T follicular helper cell (primary cell): ENCODE measurements at places on chromosomes 3 and 15.

DNA sequence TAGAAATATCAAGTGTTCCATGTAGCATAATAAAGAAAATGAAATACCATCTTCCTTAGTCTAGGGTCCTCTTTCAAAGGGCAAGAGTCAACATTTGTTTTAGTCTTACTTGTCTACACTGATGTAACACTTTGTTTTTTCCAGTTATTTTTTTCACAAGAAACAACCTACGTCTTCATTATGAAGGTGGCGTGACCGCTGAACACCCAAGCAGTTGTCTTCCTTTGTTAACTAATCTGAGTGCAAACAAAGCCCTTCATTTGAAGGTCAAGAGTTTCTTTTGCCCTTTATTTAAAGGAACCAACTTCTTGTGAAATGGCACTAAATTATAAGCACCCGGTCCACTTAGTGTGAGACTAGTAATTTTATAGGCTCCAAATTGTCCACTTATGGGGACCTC, 73.2 kb downstream of the CD47 start:
- DNase-seq: no peak

DNA sequence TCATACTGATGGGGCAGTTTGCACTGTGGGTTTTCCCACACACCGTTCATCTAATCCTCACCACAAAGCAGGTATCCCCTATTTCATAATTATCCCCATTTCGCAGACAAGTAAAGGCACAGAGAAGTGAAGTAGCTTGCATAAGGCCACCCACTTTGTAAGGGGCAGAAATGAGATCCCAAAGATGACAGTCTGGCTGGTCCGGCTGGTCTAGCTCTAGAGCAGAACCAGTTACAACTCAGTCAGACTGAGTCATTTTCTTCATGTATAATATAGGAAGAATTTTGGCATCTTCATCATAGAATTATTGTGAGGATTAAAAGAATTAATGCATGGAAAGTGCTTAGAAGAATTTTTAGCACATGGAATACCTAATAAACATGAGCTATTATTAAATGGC, 10.6 kb downstream of the RBP1 start:
- DNase-seq: no peak

DNA sequence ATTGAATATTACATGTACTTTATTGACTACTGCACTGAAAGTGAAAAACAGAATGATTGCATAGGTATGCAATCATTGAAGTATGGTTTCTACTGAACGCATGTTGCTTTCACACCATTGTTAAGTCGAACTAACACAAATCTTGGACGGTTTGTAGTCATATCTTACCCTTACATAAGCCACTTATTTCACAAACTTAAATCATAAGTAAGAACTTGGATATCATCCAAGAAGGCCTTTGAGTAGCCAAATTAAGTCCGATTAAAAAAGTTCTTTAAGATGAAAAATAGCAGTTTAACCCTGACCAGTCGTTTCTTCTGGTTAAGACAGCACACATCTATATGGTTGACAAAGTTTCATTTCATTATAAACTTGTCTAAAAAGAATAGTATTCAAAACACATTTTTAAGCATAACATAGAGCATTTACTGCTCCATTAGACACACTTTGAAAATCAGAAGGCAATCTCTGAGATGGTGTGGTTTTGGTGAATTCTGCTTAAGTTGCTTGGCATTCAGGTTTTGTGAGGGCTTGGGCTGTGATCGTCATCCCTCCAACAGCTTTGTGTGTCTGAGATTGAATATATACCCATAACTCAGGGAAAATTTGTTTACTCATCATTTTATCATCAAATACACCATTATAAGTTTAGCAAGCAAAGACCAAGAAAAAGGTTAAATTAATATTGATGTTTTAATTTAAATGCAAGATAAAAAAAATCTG, 92.2 kb downstream of the NFKBIZ start:
- DNase-seq: no peak

DNA sequence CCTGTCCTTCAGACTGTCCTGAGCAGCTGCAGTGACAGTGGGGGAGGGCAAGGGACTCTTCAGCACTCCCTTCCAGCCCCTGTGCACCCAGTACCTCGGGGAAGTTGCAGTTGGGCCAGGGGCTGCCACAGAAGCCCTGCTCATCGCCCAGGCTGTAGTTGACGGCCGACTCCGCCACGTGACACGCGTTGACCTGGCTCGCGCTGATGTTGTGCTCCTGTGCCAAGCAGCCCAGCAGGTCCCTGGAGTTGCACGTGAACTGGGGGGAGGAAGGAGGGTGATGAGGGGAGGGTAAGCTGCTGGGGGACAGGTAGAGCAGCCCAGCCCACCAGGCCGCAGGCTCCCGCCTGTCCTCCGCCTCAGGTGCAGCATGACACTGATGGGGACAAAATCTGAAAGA, 101.2 kb downstream of the SEC22A start:
- DNase-seq: no peak

GRCh38 chr3:146559388-146559787, 15.0 kb upstream of the PLSCR1 start:
- no peak for DNase-seq

DNA sequence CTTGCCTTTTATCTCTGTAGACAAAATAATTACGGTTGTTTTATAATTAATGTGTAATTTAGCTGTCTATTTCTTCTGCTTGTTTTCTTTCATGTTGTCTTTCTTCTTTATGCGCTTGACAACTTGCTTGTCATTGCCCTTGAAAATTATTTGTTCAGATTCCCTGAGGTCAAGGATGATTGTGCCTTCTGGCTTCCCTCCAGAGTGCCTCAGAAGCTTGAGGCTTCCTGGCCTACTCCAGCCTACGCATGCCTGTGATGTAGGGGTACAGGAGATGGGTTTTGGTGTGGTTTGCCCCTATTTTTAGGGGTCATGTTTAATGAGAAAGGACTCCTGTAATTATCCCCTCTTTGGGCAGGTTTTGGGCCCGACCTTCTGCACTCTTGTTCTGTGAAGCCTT, 231.5 kb downstream of the SV2B start:
- no peak for DNase-seq

- no peak for DNase-seq
Measured at GRCh38 chr3:98056035-98056434, 20.9 kb upstream of the GABRR3 start.

DNA sequence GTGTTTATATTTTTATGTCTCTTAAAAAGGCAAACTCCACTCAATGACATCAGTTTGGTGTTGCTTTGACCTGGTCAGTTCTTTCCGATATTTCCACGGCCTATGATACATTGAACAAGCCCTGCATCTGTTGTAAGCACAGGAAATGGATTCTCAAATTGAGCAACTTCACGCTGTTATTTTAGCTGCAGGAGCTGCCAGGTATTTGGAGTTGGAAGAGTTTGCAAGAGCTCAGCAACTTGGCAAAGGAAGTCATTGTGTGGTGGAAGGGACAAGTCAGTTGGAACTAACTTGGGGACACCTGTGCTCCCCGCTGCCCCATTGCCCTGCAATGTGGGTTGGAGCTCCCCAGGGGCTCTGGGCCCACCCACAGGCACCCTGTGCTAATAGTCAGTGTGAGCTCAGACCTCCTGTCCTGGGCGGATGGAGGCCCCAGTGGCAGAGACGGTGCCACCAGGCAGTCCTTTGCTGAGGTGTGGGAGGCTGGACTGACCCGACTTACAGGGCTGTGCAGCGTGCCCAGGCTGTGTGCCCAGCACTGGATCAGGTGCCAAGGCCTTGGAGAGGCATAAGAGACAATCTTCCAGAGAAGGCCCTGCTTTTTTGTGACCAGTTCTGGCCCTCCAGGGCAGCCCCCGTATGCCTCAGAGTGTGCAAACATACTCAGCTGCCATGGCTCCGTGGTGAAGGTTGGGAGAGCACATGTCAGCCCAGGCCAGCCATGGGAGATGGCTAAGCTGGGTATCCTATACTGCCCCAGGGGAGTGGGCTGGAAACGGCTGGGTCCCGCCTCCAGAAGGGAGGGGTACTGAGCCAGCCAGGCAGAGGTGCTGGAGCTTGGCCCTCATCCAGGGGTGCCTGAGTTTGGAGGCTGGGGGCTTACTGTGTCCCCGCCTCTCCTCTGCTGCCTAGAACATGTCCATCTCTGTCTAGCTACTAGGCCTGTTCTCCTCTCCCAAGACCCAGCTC, 43.5 kb downstream of the KY start:
- DNase-seq: no peak

- DNase-seq: no peak
Measured at GRCh38 chr15:91338766-91339165, 238.7 kb downstream of the SV2B start.

- DNase-seq: no peak
Measured at GRCh38 chr3:12454816-12455121, 29.5 kb upstream of the TSEN2 start.

GRCh38 chr3:56855856-56856512, 54.2 kb upstream of the ARHGEF3 start:
- DNase-seq: no peak

DNA sequence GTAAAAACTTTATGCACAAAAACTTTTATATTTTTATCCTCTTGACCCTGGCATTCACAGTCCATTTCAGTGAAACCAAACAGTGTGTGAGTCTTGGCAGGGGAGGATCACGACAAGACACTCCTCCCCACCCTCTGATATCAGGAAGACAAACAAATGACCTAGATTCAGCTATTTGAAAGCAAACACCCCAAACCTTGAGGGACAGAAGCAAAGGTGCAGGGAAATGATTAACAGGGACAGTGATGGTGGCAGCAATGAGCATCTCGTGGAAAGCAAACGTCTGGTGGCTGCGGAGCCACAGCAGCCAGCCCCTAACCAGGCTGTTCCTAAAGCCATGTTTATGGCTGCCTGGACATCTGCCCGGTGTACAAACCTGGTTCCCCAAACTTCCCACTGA, 52.1 kb downstream of the FSIP1 start:
- no peak for DNase-seq

- no peak for DNase-seq
Measured at GRCh38 chr3:128182656-128183055, 29.4 kb downstream of the EEFSEC start.

DNA sequence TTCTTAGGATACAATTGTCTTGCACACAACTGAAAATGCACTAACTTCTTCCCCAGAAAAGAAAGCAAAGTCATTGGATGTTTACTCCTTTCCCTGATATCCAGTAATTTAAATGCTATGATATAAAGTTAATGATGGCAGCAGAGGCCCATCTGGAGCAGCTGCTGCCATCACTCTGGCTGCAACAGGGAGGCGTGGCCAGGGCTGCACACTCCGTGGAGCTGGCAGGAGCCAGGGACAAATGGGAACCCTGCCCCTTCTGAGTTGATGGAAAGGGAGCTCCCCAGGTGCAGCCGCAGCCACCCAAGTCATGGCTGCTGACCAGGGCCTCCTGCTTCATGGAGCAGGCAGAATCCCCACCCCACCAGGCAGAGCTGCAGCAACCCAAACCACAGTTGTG, 72.6 kb upstream of the ALDH1A3 start:
- no peak for DNase-seq

GRCh38 chr3:87136066-87136596, 91.0 kb upstream of the CHMP2B start:
- DNase-seq: no peak

- no peak for DNase-seq
Measured at GRCh38 chr3:11480663-11481298, 162.9 kb downstream of the VGLL4 start.

DNA sequence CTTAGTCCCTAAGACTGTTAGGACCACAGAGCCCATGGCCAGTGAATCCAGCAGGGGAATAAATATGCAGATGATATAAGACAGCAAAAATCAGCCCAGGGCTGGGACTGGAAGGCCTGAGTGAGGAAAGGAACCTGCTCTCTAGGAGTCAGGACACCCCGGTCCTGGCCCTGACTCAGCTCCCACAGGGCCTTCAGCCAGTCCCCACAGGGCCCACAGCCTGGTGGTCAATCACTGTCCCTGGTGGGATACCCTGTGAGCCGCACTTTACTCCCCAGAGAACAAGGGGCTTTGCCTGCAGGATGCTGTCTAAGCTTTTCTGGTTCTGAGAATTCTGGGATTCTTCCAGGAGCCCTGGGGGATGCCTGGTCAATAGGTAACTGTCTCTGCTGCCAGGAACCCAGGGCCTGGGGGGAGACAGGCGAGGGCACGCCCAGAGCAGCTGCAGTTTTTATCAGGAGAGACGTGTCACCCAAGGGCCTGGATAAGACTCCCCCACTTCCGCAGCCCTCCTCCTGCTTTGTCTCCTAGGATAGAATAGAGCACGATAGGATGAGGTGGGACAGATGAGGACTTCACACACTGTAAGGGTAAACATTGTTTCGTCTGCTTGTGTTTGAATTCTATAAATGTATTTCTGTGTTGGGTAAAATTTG, 49.5 kb upstream of the MCF2L2 start:
- DNase-seq: no peak

GRCh38 chr3:115922681-115923347, 299.5 kb downstream of the GAP43 start:
- no peak for DNase-seq

GRCh38 chr3:3433711-3434110, 254.2 kb upstream of the CRBN start:
- no peak for DNase-seq

- DNase-seq: no peak
Measured at GRCh38 chr3:28844298-28845005, 436.4 kb upstream of the RBMS3 start.

GRCh38 chr15:60648928-60649679, 170.2 kb upstream of the ICE2 start:
- DNase-seq: no peak

DNA sequence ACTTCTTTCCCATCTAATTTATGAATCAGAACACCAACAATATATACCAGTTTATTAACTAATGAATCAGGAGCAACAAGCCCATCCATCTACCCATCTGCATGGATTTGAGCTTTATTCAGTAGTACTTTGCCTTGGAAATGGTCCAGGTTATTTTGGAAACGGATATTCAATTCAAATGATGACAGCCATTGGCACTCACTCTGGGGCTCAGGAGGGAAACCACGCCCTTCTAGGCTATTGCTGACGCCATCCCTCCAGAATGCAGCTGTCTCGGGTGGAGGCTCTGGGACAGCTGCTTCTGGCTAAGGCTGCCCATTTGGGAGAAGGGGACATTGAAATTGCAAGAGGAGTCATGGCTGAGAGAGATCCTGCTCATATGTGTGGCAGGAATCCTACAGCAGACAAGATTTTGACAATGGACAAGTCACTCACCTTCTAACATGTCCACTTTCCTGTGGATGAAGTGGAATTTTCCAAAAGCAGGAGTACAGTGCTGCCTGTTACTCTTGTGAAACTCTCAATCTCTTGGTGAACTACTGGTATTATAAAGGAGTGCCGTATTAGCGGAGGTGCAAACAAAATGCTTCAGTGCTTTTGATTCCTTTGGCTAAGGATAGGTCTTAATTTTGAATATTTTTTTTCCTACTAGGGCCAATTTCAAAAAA, 29.3 kb upstream of the TRAK1 start:
- no peak for DNase-seq

GRCh38 chr15:53588773-53589172, 170.7 kb downstream of the WDR72 start:
- no peak for DNase-seq
